Gastroesophageal sphincter (tissue), 4 donors: ENCODE measurements at places on chromosomes 1 and 21.
A peak's percentile ranks its signal among the peaks of the same experiment; 100 is the strongest.

- peaks cover 14% of the 10 kb centered on the region for H3K36me3 ChIP-seq
- H3K4me1 ChIP-seq = no peaks in the 10 kb centered on the region
- H3K27ac ChIP-seq = peak overlapping the region; percentile 26
- no peak overlapping the region for H3K4me3 ChIP-seq
- H3K27me3 ChIP-seq = no peaks in the 10 kb centered on the region
- ATAC-seq = no peak
These were observed 1.5 kb upstream of the PLK3 start for GRCh38 chr1:44798481-44799365.

GRCh38 chr1:1075148-1075935, 1.2 kb upstream of the RNF223 start:
- ATAC-seq = no peak
- H3K27me3 ChIP-seq = peaks cover 61% of the 10 kb centered on the region
- H3K4me3 ChIP-seq = no peak overlapping the region
- no peaks in the 10 kb centered on the region for H3K36me3 ChIP-seq
- no peak overlapping the region for H3K27ac ChIP-seq

DNA sequence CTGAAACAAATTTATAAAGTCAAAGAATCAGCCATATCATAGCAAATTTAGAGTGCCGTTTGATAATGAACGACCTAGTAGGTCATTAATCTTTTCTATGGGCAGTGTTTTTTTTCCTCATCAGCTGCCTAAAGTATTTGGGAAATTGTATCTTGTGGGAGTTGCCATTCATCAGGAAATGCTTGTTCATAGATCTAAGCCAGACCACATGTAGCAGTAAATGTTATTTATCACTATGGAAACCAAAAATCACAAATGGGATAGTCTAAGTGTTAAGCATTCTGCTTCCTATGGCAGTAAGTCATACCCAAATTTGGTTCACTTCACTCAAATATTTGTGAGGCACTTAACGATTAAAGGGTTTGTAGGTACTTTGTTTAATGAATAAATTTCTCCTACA, 52.9 kb downstream of the LRRC8D start:
- no peaks in the 10 kb centered on the region for H3K27me3 ChIP-seq
- no peak overlapping the region for H3K27ac ChIP-seq
- peaks cover 13% of the 10 kb centered on the region for H3K4me1 ChIP-seq
- no peak overlapping the region for H3K4me3 ChIP-seq
- peaks cover 13% of the 10 kb centered on the region for H3K36me3 ChIP-seq

DNA sequence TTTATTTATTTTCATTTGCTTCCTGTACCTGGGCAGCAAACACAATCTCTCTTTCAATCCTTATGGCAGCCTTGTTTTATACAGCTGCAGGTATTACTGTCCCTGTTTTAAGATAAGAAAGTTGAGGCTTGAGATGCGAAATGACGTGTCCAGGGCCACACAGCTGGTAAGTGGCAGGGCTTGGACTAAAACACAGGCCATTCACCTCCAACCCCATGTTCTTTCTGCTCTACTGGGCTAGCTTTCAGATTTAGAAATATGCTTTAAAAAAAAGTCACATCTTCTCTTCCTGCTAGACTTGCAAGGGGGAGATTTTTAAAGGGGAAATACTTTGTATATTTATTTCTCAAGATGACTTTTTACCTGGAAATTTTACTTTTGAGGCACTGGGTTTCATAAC, 62.8 kb downstream of the CNST start:
- peaks cover 47% of the 10 kb centered on the region for H3K4me1 ChIP-seq
- H3K4me3 ChIP-seq = no peak overlapping the region
- peak overlapping the region; percentile 62 for H3K27ac ChIP-seq

- peak overlapping the region; percentile 77 for H3K27ac ChIP-seq
- H3K4me3 ChIP-seq = peak overlapping the region; percentile 32
- H3K36me3 ChIP-seq = no peaks in the 10 kb centered on the region
- peak; percentile 92 for ATAC-seq
These were observed 262.6 kb upstream of the SGIP1 start for GRCh38 chr1:66271216-66271903.

- ATAC-seq = no peak
- no peaks in the 10 kb centered on the region for H3K36me3 ChIP-seq
- peaks cover 46% of the 10 kb centered on the region for H3K27me3 ChIP-seq
- H3K4me1 ChIP-seq = no peaks in the 10 kb centered on the region
These were observed 34.4 kb upstream of the PSMB2 start for GRCh38 chr1:35675773-35676172.

- no peak overlapping the region for H3K4me3 ChIP-seq
- ATAC-seq = peak; percentile 52
- H3K27ac ChIP-seq = peak overlapping the region; percentile 94
- H3K36me3 ChIP-seq = no peaks in the 10 kb centered on the region
These were observed 10.3 kb upstream of the LMNA start for GRCh38 chr1:156104065-156104810.

GRCh38 chr1:206808615-206809014, 36.3 kb upstream of the IL10 start:
- ATAC-seq = no peak
- H3K4me3 ChIP-seq = no peak overlapping the region
- H3K27me3 ChIP-seq = no peaks in the 10 kb centered on the region
- no peaks in the 10 kb centered on the region for H3K4me1 ChIP-seq
